ENCODE measurements at places on chromosomes 1 and 21.

DNA sequence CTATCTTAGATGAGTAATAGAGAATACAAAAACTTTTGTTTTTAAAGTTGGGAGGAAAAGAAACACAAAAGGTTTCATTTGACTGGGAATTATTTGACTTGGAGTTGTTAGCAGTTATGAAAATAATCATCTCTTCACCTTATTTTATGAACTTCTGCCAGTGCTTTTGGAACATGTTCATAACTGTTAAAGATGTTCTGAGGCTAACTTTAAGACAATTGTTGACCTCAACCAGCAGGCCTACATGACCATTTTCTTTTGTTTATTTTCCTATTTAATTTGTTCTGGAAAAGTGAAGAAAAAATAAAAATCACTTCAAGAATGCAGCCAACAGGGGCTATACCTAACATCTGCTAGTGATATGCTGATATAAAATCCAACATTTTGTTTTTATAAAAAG lies 37.4 kb downstream of the JAM2 start:
- DNase-seq: no peak

- no peak for DNase-seq
Measured at GRCh38 chr1:165289556-165289955, 67.0 kb downstream of the LMX1A start.

GRCh38 chr1:28601696-28602095 lies 9.6 kb downstream of the RAB42 start:
- no peak for DNase-seq

- DNase-seq: no peak
Measured at GRCh38 chr1:221816899-221817298, 75.0 kb upstream of the DUSP10 start.

DNA sequence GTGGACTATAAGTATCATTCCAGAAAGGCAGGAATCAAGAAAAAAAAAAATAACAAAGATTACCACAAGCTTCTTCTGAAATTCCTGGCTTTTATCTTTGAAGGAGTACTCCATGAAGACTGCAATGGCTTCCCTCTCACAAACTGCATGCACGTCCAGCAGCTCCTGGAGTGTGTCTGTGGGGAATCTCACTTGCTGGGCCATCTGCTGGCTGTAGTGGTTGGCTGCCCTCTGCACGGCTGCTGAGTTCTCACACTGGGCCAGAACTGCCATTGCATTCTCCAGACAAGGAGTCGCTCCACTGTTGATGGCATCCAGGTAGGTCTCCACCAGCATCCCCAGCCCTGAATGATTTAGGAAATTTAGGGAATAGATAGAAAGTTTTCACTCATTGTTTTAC lies 23.3 kb upstream of the GBP2 start:
- no peak for DNase-seq

- no peak for DNase-seq
Measured at GRCh38 chr1:193030280-193030679, 28.9 kb downstream of the UCHL5 start.

GRCh38 chr21:27771938-27772483 lies 805.1 kb upstream of the ADAMTS5 start:
- DNase-seq: no peak

- DNase-seq: no peak
Measured at GRCh38 chr1:70204600-70204999, 779 bp downstream of the LRRC40 start.

GRCh38 chr1:71462247-71462646 lies 381.4 kb upstream of the ZRANB2 start:
- DNase-seq: no peak

DNA sequence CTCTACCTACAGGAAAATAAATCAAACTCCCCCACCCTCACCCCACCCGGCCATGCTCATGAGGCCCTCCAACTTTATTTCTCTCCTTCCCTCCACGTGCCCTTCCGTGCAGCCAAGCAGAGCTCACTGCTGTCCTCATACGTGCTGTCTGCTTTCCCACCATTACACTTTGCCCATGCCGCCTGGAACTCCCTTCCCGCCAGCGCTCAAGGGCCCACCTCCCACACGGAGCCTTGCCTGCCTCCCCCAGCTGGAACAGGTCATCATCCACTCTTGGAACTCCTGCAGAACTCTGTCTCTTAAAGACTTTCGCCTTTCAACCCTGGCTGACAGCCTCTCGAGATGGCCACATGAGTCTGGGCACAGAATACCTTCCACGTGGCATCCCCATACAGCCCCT lies 42.4 kb downstream of the GLIS1 start:
- DNase-seq: no peak

DNA sequence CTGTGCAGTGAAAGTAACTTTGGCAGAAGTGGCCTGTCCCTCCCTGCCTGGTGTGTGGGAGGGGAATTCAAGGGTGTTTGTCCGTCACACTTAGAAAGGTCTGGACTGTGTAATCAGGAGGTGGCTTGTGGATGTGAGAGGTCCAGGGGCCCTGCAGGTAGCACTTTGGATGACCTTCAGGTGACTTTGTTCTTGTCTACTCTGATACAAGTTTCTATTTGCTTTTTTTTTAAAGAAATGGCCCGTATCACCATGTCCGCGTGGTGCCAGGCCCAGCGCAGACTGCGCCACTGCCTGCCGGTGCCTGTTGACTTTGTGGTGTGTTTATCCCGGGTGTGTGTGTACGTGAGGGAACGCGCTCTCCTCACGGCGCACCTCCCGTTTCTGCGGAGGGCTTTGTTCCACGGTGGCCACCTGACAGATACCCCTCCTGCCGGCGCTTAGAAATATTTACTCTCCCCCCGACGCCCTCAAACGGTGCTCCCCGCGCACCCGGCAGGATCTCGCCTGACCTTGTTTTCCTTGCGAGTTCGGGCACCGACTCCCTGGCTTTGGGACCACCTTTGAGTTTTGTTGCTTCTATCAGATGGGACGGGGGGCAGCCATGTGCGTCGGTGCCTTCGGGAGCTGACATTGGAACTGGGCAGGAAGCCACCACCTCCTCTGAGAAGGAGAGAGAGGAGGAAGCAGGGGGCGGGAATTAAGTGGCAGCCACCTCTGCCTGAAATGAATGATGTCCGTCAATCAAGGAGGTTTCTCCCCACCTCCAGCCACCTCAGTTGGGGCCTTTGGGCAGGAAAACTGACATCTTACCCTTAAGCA lies 119.4 kb downstream of the PRDM16 start:
- no peak for DNase-seq
